ENCODE measurements at places on chromosomes 1 and 21.

GRCh38 chr1:61930116-61930645, 187.9 kb downstream of the PATJ start:
- no peak for DNase-seq

DNA sequence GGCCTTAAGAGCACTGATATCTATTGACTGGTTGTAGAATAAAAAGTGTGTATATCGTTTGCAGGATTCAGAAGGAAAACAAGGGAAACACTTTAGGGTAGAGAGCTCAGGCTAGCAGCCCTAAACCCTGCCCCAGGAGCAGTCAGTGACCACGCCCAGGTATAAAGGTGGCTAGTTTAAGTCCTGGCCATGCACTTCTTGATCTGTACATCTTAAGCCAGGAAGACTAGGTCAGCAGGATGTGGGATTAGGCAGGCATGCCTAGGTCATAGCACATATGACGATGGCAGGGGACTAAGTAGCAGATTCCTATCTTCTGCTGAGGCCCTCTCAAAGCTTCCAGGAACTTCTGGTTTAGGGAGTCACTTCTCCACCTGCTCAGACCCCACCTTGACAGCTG, 158.0 kb upstream of the CD34 start:
- DNase-seq, result no peak

GRCh38 chr1:110850627-110851026, 22.3 kb upstream of the CD53 start:
- DNase-seq, result no peak

DNA sequence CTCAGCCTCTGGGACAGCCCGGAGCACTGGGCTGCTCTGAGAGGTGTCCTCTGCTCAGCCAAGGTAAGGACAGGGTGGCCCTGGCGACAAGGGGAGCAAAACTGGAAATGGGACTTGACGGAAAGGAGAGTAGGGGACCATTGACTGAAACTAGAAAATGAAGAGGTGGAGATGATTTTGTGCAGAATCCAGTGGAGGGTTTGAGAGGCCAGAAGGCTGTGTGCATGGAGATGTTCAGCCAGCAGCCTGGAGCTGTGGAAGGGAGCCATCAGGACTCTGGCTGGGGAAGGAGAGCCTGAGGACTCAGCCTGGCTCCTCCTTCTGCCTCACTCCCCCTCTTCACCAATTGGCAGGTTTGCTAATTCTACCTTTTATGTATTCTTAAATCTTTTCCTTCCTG, 114.2 kb downstream of the EDEM3 start:
- no peak for DNase-seq

DNA sequence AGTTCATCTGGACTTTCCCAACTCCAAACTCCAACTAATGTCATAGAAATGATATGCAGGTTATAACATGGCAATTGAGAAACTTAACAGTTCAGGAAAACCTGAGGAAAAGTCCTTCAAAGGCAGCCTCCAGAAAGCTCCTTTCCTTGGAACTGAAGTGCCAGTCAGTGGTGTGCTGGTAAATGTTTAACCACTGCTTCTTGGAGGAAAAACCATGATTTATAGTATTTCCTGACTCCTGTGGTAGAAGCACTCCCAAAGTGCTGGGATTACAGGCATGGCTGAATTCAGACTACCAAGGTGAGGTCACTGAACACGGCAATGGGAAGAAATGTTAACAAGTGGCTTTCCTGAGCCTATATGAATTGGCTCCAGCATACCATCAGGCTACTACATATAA, 26.7 kb upstream of the ZNHIT6 start:
- no peak for DNase-seq

DNA sequence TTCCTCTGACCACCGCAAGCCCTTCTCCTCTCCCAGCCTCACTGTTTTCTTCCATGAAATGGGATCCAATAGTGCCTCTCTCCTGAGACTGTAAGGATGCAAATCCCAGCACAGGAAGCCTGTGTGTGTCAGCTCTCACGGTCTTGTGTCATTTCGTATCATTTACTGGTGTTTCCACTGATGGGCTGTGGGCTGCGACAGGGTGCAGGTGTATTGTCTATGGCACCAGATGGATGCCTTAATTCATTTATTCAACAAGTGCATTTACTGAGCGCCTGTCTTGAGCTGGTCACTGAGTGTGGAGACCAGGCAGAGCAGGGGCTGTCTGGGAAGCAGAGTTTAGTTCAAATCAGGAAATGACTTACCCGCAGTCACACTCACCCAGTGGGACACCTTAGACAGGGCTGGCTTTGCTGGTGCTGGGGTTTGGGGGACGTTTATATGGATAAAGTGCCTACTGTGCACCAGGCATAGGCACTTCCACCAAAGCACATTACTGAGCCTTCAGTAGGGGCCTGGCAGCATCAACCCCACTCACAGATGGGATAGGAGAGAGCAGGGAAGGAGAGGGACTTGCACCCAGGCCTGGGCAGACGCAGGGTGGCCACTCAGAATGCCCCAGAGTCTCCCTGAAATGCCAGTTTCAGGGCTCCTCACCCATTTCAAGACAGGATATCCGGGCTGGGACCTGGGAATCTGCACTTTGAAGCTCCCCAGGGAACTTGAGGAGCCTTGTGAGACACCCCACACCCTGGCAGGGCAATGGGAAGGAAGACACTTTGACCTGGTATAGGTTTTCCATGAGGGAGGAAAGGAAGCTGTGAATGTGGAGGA, 398.9 kb downstream of the MATN1 start:
- no peak for DNase-seq

DNA sequence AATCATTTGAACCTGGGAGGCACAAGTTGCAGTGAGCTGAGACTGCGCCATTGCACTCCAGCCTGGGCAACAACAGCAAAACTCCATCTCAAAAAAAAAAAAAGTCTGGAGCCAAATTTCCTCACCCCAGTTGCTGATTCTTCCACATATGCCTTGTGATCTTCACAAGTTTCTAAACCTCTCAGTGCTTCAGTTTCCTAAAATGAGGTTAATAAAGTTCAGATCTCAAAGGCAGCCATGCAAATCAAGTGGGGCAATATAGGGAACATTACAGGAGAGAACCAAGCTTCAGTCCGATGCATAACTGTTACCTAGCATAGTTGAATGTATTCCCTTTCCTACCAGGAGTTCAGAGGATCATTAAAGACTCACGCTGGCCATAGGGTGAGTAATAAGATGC, 4.8 kb downstream of the ITLN1 start:
- no peak for DNase-seq

DNA sequence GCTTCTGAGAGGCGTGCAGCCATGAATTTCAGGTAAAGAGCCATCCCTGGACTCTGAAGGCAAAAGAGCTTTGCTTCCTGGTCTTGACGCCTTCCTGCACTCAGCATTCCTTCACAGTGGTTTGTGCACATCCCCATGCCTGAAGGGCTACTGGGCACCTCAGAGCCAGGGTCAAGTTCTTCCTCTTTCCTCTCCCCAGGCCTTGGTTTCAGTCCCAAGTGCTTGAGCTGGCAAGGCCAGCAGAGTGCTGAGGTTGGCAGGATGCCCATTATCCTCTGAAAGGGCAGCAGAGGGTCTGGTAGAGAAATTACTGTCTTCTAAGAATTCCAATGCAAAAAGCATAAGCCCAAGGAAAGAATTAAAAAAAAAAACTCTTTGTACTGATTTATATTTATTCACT, 1064.9 kb downstream of the TTLL7 start:
- no peak for DNase-seq

DNA sequence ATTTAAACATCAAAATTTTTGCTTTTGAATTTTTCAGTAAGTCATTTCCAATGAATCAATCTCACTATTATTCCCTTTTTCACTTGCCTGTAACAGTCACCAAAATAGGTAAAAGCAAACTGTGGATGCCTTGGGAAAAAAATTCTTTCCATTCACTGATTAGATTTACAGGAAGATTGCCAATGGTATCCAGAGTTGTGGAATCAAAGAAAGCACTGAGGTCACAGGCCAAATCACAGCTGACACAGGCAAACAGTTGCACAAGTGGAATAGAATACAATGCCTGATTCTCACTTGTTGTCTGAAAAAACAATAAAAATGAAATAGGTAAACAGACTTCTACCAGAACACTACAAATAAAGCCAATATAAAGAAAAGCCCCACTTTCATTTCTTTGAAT, 48.4 kb downstream of the LTN1 start:
- no peak for DNase-seq

GRCh38 chr1:25810341-25811299, 9.1 kb upstream of the MTFR1L start:
- DNase-seq, result peak; percentile 53

DNA sequence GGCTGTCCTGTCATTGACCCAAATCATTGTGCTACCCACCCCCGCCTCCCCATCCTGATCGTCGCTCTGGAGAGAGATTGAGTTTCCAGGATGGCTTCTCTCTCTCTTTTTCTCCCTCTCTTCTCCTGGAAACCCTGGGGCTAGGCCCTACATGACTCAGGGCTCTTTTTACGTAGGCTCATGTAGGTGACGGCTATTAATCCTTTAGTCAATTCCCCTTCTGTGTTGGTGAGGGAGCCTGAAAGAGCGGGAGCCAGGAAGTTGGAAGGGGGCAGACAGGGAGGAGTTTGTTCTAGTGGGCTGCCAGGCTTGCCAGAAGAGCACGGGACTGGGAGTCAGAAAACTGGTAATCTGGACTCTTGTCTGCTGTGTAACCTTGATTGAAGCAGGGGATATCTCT, 9.7 kb downstream of the ATP2B4 start:
- no peak for DNase-seq

DNA sequence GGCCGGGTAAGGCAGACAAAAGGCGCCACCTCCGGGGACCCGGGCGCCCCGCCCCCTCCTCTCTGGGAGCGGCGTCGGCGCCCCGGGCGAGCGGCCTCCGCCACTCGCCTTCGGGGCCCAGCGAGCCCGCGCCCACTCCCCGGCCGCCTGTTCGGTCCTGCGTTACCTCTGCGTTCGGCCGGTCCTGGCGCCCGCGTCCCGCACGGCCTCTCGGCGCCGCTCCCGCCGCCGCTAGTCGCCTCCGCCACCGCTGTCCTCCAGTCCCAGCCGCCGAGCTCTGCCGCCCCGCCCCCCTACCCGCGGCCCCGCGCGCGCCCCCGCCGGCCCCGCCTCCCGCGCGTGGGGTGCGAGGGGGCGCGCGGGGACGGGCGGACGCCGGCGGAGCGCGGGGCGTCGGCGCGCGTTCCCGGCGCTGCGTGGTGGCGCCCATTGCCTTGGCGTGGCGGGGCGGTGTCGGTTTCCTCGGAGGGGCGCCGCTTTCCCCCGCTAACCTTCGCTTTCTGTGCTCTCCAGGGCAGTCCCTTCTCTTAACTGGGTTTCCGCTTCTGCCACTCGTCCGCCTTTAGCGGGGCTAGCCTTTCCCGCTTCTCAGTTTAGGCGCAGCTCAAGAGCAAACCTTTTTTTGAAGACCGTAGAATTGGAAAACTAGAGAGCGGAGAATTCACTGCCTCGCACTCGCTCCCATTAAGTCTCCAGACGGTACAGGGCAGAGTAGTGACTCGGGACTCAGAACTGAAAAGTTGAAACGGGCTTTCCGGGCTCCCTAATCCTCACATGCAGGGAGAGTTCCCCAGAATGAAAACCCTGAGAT, at the start of gene HP1BP3:
Gene HP1BP3, minus strand, starts transcription at position 279 of the 811 bp plus-strand sequence. CDS start 6,867 bp downstream, outside the sequence.
- peak; percentile 73 for DNase-seq

DNA sequence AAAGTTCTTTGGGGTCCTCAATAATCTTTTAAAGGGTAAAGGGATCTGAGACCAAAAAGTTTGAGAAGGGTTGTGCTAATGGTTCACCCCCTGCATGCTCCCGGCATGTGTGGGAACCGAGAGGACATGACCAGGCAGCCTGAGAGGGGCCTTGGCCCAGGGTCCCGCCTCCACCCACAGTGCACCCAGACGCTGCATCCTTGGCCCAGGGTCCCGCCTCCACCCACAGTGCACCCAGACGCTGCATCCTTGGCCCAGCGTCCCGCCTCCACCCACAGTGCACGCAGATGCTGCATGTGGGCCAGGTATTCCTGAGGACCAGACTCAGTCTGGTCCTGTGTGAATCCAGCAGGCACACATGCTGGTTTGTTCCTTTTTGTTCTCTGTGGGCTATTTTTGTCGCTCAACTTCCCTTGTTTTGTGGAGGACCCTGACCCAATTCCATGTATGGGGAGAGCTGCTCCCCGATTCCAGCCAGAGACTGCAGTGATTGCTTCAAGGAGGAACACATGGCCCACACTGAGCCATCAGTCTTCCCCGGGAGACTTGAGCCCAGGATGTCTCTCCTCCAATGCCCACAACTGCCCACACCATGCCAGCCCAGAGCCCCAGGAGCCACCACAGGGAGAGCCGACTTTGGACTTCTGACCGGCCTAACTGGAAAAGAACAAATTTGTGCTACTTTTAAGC, 3.5 kb downstream of the NPHP4 start:
- no peak for DNase-seq

DNA sequence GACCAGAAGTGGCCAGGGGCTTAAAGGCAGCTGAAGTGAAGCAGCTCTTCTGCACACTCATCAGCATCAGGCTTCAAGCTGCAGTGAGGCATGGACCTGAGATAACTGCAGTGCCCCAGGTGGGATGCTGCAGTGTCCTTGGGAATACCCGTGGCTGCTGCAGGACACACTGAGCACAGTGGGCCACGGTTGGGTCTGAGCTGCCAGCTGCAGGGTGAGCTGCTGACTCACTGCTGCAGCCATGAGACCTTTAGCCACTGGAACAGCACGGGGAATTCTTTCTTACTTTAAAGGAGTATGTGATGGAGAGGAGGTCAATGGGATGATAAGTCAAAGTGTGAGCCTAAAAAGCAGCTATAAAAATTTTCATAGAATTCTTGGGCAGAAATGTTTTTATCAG, 102.1 kb downstream of the XCL2 start:
- no peak for DNase-seq

DNA sequence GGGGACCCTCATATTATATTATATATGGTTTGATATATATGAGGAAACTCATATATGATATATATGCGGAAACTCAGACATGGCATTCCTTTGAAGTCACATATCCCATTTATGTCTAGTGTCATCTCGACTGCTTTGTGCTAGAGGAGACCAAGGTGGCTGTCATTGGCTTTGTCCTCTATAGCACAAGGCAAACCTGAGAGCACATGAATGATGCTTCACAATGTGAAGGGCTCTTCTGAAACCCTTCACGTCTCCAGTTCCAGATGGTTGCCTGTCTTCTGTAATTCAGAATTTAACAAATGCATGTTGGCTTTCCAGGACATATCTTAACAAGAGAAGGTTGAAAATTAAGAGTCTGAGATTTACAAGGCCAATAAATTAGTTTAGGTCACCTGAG, 303.6 kb downstream of the BARHL2 start:
- DNase-seq, result no peak

DNA sequence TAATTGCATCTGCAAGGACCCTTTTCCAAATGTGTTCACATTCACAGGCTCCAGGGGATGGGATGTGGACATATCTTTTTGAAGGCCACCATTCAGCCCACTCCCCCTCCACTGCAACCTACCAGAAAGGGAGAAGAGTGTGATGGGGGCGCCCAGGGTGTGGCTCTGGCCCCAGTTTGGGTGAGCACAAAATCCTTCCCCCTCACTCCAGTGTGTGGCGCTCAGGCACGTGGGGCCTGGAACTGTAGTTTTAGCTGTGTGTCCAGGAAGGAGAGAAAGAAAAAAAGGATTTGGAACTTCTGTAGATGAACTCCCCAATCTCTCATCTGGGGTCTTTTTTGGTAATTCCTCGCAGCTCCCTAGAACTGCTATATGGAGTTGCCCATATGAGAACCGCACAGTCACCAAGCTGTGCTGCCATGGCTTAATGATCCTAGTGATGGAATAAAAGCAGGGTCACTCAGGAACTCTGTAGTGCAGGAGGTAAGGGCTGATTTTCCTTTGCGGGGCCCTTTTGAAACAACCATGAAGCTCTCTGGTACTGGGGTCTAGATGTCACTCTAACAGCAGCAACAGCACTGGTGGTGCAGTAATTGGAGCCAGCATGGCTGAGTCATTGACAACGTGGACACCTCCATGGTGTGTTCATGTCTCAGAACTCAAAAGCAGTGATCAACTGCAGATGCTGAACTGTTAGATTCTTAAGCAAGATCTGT, 17.0 kb downstream of the AGT start:
- no peak for DNase-seq

GRCh38 chr1:183209533-183210158, 23.6 kb downstream of the LAMC2 start:
- DNase-seq, result no peak
